ENCODE measurements at places on chromosomes 2 and 18.

GRCh38 chr2:6838673-6839319 lies 26.9 kb downstream of the CMPK2 start:
- DNase-seq = no peak

- DNase-seq = no peak
These were observed 12.9 kb downstream of the ADAM23 start for GRCh38 chr2:206456078-206456754.

DNA sequence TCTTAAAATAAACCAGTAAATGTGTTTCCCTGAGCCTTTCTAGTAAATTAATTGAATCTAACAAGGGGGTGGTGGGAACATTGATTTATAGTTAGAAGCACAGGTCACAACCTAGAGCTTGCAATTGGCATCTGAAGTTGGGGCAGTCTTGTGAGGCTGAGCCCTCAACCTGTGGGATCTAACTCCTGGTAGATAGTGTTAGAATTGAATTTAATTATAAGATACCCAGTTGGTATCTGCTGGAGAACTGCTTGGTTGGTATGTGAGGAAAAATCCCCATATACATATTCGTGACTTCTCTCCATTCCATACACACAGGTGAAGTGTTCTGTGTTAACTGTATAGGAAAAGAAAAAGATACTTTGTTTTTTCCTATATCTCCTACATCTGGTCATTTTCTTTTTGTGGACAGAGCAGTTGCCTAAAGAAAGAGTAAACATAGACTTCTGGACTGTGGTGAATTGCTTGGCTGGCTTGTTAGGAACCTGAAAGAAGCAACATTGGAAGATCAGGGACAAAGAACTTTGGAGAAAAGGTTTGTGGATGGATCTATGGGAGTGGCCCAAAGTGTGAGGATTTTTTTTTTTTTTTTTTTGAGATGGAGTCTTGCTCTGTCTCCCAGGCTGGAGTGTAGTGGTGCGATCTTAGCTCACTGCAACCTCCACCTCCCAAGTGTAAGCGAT lies 36.7 kb downstream of the THNSL2 start:
- no peak for DNase-seq

DNA sequence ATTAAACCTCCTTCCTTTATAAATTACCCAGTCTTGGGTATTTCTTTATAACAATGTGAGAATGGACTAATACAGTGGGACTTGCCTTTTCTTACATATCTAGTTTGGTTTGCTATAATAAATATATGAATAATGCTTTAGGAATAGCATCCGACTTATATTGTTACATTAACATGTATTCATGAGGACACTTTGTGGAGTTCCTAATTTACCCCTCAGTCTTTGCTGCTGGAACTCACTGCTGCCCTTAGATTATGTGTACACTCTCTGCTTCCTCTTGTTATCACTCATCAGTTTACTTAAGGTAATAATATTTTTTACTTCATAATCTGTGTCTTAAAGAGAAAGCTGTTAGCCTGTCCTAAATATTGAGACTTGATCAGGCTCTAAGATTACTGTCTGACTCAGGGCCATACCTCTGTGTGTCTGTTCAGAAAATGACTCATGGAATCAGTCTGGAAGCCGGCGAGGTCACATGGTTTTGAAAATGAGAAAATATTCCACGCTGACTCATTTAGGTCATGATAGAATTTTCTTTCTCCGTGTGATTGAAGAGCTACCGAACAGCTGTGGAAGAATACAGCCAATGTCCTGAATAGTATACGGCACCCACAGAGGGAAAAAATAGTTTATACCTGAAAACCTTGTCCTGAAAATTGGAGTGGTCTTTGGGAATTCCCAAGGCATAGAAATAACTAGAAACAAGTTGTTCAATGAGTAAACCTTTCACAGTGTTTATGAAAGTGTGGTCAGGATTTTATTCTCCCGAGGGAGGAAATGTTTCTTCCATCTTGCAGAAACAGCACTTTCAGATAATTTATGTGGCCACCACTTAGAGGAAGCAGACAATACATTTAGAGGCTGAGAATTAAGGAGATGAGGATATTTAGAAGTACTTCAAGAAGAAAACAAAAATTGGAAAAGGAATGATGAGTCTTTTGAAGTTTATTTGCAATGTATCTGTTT lies 156.4 kb downstream of the DSEL start:
- no peak for DNase-seq

- DNase-seq = no peak
These were observed 3.8 kb upstream of the TOGARAM2 start for GRCh38 chr2:28977176-28977875.

- DNase-seq = no peak
These were observed 3.7 kb downstream of the CCL20 start for GRCh38 chr2:227817336-227817735.

- no peak for DNase-seq
These were observed 18.1 kb downstream of the PPP4R1 start for GRCh38 chr18:9596226-9596625.

DNA sequence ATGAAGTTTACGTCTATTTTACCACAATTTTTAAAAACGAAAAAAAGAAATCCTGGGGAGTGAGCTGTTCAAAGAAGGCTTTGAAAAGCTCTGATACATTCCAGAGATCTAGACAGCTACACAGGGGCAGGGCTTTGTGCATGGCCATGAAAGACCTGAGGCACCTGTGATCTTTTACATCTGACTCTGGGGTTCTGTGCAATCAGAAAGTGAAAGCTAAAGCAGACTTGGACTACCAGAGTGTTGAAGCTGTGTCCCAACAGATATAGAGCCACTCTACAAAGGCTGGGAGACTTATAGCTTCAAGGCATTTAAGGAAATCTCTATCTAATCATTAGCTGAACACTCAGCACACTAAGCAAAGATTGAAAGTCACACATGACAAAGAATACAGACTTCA lies 34.1 kb downstream of the PARD6G start:
- DNase-seq = no peak

GRCh38 chr2:226073496-226074160 lies 674.1 kb downstream of the NYAP2 start:
- DNase-seq = no peak

DNA sequence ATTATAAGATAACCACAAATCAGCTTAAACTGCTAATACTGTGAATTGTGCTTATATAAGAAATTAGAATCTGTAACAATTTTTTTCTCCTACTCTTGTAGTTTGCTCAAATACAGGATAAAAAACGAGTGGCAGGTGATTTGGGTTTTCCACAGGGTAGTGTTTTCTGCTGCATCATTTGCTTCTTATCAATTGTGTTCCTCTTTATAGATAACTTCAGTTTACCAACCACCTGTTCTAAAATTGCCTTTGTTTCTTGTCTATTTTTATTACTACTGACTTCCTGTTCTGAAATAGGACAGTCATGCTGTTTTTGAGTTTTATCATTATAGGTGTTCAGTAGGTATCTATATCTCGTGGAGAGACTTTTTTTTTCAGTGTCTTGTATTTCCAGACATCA lies 56.9 kb downstream of the MFSD6 start:
- DNase-seq = peak; percentile 36

GRCh38 chr2:128501006-128501690 lies 182.5 kb upstream of the HS6ST1 start:
- DNase-seq = no peak

GRCh38 chr2:219060821-219061791 lies at the start of gene IHH:
Gene IHH, minus strand, starts transcription at chr2:219060921. Its CDS starts 454 bp downstream, at chr2:219060467.
- no peak for DNase-seq

DNA sequence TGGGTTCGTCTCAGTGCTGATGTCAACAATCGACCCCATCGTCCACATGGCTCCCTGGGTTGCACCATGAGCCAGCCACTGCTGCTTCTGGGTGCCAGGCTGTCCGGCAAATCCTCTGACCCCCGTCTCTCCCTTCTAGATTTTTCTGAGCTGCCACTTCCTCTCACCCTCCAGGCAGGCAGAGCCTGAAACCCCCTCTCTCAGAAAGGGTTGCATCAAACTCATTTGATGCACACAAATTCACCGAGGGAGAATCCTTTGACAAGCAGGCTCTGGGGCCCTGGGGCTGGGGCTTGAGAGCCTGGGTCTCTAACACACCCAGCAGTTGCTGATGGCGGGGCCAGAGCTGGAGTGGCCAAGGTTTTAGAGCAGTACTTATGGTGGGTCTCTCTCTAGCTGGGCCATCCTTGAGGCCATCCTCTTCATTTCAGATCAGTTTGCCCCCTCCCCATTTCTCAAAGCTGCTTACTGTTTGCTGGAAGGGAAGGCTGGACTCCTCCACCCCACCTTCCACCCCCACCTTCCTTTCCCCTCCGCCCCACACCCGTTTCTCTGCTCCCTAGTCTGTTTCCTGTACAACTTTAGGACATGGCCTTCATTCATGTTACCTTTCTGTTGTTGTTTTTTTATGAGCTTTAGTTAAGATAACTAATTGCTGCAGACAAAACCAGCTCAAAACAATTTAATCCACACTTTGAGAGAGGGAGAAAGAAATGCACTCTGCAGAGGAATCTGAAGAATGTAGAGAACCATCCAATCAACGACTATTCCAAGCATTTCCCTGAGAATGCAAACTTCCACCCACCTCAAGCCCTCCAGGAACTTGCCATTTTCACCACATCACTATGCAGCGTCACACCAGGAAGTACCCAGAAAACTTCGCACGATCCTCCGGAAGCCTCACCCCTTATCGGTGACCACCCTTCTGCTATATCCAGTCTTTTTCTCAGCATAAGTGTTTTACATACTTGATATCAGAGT lies 69.5 kb downstream of the ARL4C start:
- DNase-seq = no peak

- DNase-seq = no peak
These were observed 742 bp upstream of the MYO5B start for GRCh38 chr18:50195689-50196088.

DNA sequence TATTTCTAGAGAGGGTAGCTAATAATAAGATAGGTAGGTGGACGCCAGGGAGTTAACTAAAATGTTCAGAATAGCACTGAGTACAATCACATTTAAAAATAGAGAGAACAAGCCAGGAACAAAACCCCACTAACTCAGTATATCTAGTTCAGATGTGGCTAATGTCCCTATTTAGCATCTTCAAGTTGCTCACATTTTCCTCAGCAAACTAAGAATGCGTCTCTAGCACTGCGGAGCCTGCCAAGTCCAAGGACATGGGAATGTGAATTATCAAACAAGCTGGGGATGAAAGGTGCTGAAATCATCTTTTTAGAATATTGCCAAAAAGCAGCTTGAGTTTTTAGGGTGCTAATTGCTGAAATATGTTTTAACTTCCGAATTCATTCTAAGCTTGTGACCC lies 398.5 kb upstream of the FIGN start:
- DNase-seq = no peak

GRCh38 chr2:169073963-169074751 lies 4.8 kb downstream of the DHRS9 start:
- DNase-seq = no peak

- no peak for DNase-seq
These were observed 68.9 kb downstream of the ZNF521 start for GRCh38 chr18:25282896-25283703.

- no peak for DNase-seq
These were observed 92.8 kb downstream of the RTN4 start for GRCh38 chr2:54957321-54957999.

DNA sequence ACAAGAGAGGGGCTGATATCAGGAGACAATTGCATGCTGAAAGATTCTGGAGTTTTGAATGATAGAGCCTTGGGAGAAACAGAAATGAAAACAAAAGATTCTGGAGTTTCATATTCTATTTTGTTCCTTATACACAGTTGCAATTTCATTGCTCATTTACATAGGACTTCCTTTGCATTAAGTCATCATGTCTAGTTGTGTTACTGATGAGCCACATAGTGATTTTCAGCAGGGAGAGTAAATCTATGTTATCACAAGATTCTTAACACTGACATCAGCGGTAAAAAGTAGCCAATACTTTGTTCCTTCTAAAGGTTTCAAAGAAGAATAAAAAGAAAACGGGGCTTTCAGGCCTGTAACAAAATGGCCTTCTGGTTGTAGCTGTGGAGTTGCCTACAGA lies 7.1 kb downstream of the ADAM17 start:
- DNase-seq = no peak

- DNase-seq = no peak
These were observed 90.6 kb upstream of the RAB6C start for GRCh38 chr2:129888896-129889295.

GRCh38 chr18:74310411-74310810 lies 5.2 kb upstream of the C18orf63 start:
- no peak for DNase-seq

DNA sequence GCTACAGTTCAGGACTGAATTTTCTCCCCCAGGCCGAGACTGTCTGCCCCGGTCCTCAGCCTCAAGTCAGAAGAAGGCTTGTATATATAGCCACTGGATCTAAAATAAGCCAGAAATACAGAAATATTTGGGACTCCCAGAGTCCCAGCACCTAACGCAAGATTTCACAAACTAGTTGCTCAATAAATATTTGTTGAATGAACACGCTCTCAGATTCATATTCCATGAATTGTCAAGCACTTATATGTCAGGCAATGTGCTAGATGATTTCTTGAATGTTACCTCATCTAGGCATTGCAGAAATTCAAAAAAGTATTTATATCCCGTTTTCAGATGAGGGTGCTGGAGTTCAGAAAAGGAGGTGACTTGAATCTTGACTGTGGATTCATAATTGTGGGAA lies 163.7 kb upstream of the KLHL29 start:
- no peak for DNase-seq

- DNase-seq = no peak
These were observed 306.4 kb downstream of the LPIN1 start for GRCh38 chr2:12052796-12053195.

GRCh38 chr2:221844212-221845020 lies 272.3 kb upstream of the EPHA4 start:
- no peak for DNase-seq

DNA sequence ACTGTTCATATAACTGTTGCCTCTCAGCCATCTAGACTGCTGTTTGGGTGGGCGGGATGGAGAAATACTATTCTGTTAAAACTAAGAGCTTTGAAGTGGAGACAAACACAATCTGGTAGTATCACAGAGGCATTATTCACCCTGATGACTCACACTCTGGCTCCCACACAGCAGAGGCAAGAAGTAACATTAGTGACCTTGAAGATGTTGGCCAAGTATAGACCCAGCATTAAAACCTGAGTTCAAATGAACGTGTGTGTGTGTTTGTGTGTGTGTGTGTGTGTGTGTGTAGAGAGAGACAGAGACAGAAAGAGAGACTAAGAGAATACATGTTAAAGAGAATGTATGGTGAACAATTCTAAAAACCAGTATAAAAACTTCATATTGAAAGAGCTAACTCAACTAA lies 22.5 kb upstream of the ACVR1 start:
- DNase-seq = no peak

GRCh38 chr2:113179446-113180045 lies 5.8 kb downstream of the PSD4 start:
- no peak for DNase-seq

DNA sequence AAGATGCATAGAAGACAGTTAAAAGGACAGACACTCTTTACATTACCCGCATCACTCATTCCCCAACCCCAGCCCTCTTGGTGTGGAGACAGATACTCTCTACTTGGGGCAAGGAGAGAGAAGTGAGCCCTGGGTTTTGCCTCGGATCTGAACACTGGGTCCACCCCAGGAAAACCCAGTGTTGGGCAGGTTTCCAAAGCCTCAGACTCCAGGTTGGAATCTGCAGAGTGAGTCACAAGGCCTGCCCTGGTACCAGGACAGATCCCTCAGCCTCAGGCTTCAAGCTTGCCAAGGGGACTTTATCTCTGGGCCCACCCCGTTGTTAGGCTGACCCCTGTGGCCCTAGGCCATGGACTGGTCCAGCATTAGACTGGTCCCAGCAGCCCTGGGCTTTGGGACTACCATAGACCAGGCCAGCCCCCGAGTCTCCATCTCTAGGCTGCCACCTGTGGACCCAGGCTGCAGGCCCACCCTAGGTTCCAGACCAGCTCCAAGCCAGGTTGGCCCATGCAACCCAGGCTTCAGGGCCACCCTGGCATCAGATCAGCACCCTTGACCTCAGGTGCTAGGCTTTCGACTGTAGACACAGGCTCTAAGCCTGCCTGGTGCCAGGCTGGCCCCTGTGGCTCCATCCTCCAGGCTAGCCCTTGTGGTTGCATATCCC lies 112.8 kb downstream of the GULP1 start:
- DNase-seq = no peak

Data from hematopoietic multipotent progenitor cell treated with erythropoietin and hydrocortisone succinate and interleukin-3 and kit ligand, for 17 days (in vitro differentiated cells).